Chondrocyte (in vitro differentiated cells): ENCODE measurements at places on chromosomes 11 and 22. TPM values are rescaled to one million over a fixed set of nuclear protein-coding genes. Genes with fewer than 3 reads are reported as not detected.

Gene RAB38
- total RNA-seq: not detected in 3 replicates

Gene RAG1
- total RNA-seq: 1.1 to 1.6 TPM (median 1.3 TPM) in 3 replicates

- no peak overlapping the region for H3K4me3 ChIP-seq
- no peak overlapping the region for H3K27ac ChIP-seq
- no peaks in the 10 kb centered on the region for H3K4me1 ChIP-seq
- peaks cover 22% of the 10 kb centered on the region for H3K27me3 ChIP-seq
- DNase-seq: no peak
These were observed 1344.3 kb downstream of the TBC1D22A start for GRCh38 chr22:48106715-48107259.

GRCh38 chr22:33260498-33260897, 202.3 kb upstream of the SYN3 start:
- no peaks in the 10 kb centered on the region for H3K4me1 ChIP-seq
- no peaks in the 10 kb centered on the region for H3K36me3 ChIP-seq
- peaks cover 8% of the 10 kb centered on the region for H3K27me3 ChIP-seq

GRCh38 chr11:40987776-40988435, 471.5 kb downstream of the LRRC4C start:
- no peaks in the 10 kb centered on the region for H3K4me1 ChIP-seq
- H3K27me3 ChIP-seq: no peaks in the 10 kb centered on the region
- no peak overlapping the region for H3K27ac ChIP-seq
- H3K4me3 ChIP-seq: no peak overlapping the region

DNA sequence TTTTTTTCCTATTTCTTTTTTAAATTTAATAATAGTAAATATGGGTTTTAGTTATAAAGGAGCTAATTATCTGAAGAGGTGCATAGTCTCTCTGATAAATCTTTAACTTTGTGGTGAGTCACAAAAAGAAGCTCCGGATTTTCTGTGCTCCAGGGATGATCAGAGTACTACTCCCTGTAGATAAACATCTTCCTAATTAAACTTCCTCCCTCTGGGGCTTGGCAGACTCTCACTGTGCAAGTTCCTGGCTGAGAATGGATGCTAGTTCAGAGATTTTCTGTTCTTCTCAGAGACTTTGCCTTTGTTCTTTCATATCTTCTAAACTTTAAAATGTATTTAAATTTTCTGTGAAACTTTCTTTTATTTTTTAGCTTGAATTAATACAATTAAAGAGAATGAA, at the start of gene OR10G7:
TSS of gene OR10G7 (minus strand) at position 72 of the 400 bp plus-strand sequence. CDS start 2,324 bp downstream, outside the sequence.
- no peak within 1 kb of the TSS for H3K4me3 ChIP-seq
- H3K27ac ChIP-seq: no peak within 1 kb of the TSS
- peaks cover 9% of the 10 kb centered on the region for H3K27me3 ChIP-seq

GRCh38 chr11:67438158-67438902, 848 bp upstream of the PTPRCAP start:
- no peaks in the 10 kb centered on the region for H3K36me3 ChIP-seq
- peaks cover 28% of the 10 kb centered on the region for H3K4me1 ChIP-seq
- no peak overlapping the region for H3K4me3 ChIP-seq
- H3K27me3 ChIP-seq: no peaks in the 10 kb centered on the region
- DNase-seq: peak; percentile 93
- peak overlapping the region; percentile 17 for H3K27ac ChIP-seq

- H3K4me1 ChIP-seq: peaks cover 24% of the 10 kb centered on the region
- DNase-seq: no peak
- H3K36me3 ChIP-seq: no peaks in the 10 kb centered on the region
- H3K27ac ChIP-seq: no peak overlapping the region
- peaks cover 58% of the 10 kb centered on the region for H3K27me3 ChIP-seq
These were observed 3.2 kb upstream of the RTN4RL2 start for GRCh38 chr11:57456960-57457642.

- no peak overlapping the region for H3K27ac ChIP-seq
- peaks cover 3% of the 10 kb centered on the region for H3K4me1 ChIP-seq
- DNase-seq: no peak
- H3K27me3 ChIP-seq: peaks cover 17% of the 10 kb centered on the region
- no peak overlapping the region for H3K4me3 ChIP-seq
These were observed 27.8 kb upstream of the CD82 start for GRCh38 chr11:44537679-44538078.

- peak overlapping the region; percentile 98 for H3K27ac ChIP-seq
- no peaks in the 10 kb centered on the region for H3K27me3 ChIP-seq
- H3K4me1 ChIP-seq: peaks cover 45% of the 10 kb centered on the region
- peak overlapping the region; percentile 48 for H3K4me3 ChIP-seq
- peaks cover 2% of the 10 kb centered on the region for H3K36me3 ChIP-seq
These were observed 6.2 kb downstream of the PANX1 start for GRCh38 chr11:94134651-94135512.

Gene OR51Q1
- not detected in 3 replicates for total RNA-seq

- no peaks in the 10 kb centered on the region for H3K4me1 ChIP-seq
- no peak overlapping the region for H3K4me3 ChIP-seq
- no peak overlapping the region for H3K27ac ChIP-seq
- peaks cover 15% of the 10 kb centered on the region for H3K36me3 ChIP-seq
- DNase-seq: no peak
- H3K27me3 ChIP-seq: no peaks in the 10 kb centered on the region
These were observed 32.3 kb downstream of the ACO2 start for GRCh38 chr22:41501209-41501608.

DNA sequence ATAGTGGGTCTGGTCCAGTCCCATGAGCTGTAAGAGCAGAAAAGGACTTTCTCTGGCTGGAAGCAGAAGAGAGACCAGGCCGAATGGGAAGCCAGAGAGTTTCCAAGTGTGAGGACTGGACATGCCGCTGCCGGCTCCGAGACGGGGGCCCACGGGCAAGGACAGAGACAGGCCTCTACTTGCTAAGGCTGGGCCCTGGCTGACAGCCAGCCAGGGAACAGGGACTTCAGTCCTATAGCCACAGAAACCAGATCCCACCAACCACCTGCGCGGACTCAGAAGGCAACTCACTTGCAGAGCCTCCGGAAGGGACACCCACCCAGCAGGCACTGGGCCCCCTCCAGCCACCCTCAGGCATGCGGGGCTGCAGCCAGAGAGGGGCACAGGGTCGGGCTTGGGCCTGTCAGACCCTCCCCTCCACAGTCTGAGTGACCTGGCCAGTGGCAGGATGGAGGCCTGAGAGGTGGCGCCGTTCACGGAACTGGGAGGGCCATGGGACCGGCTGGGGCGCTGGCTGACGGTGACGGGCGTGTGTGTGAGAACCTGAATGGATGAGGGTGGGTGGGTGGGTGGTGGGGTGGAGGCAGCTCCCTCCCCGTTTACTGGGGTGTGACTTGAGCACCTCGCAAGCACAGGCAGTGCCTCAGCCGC, 47.8 kb upstream of the A4GALT start:
- DNase-seq: no peak
- H3K27me3 ChIP-seq: no peaks in the 10 kb centered on the region
- H3K36me3 ChIP-seq: no peaks in the 10 kb centered on the region
- H3K4me1 ChIP-seq: peaks cover 30% of the 10 kb centered on the region
- no peak overlapping the region for H3K4me3 ChIP-seq

DNA sequence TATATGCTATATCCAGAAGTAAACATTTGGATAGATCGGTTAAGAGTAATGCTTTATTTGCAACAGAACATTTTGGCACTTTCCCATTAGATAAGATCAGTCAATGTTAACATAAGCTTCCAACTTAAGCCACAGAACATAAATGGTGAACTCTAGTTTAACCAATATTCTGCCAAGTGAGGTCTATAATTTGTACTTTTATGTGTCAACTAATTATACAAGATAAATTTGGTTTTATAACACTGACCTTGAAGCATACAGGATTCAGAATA, 23.5 kb upstream of the BLID start:
- H3K4me3 ChIP-seq: no peak overlapping the region
- no peaks in the 10 kb centered on the region for H3K36me3 ChIP-seq
- no peak overlapping the region for H3K27ac ChIP-seq
- no peaks in the 10 kb centered on the region for H3K27me3 ChIP-seq

Gene SUSD2
- total RNA-seq: 0.34 to 1.00 TPM (median 0.65 TPM) in 3 replicates

DNA sequence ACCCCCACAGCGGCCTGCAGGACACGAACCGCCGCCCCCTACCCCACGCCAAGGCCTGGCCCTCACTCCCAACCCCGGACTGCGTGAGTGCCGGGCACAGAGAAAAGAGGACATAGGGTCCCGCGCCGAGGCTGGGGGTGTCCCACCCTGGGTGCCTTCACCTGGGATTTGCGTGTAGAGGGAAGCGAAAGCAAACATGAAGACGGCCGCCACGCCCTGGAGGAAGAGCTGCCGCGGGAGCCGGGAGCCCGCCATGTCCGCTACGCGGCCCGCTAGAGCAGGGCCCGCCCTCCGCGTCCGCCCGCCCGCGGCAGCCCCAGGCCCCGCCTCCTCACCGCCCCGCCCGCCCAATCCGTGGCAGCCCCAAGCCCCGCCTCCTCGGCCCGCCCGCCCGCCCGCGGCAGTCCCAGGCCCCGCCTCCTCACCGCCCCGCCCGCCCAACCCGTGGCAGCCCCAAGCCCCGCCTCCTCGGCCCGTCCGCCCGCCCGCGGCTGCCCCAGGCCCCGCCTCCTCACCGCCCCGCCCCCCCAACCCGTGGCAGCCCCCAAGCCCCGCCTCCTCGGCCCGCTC, at the start of gene LMF2:
TSS of gene LMF2 (minus strand) at position 282 of the 570 bp plus-strand sequence. CDS start at position 255, 27 bp downstream.
- H3K36me3 ChIP-seq: peaks cover 1% of the 10 kb centered on the region
- H3K27ac ChIP-seq: peak within 1 kb of the TSS; percentile 95
- peak; percentile 93 for DNase-seq
- peaks cover 13% of the 10 kb centered on the region for H3K4me1 ChIP-seq

Gene NPAS4
- total RNA-seq: 0.60 to 1.7 TPM (median 1.2 TPM) in 3 replicates

Gene MS4A7
- not detected in 3 replicates for total RNA-seq

GRCh38 chr11:65170058-65170534, at the start of gene SPDYC:
Gene SPDYC, plus strand, starts transcription at chr11:65170233. Its CDS starts 1,125 bp downstream, at chr11:65171358.
- H3K4me1 ChIP-seq: peaks cover 8% of the 10 kb centered on the region
- no peak within 1 kb of the TSS for H3K4me3 ChIP-seq
- H3K36me3 ChIP-seq: no peaks in the 10 kb centered on the region
- no peak for DNase-seq
- H3K27me3 ChIP-seq: no peaks in the 10 kb centered on the region

GRCh38 chr11:9001736-9002135, 2.1 kb downstream of the NRIP3 start:
- no peaks in the 10 kb centered on the region for H3K27me3 ChIP-seq
- peak overlapping the region; percentile 69 for H3K27ac ChIP-seq
- H3K4me1 ChIP-seq: peaks cover 17% of the 10 kb centered on the region
- no peak overlapping the region for H3K4me3 ChIP-seq

DNA sequence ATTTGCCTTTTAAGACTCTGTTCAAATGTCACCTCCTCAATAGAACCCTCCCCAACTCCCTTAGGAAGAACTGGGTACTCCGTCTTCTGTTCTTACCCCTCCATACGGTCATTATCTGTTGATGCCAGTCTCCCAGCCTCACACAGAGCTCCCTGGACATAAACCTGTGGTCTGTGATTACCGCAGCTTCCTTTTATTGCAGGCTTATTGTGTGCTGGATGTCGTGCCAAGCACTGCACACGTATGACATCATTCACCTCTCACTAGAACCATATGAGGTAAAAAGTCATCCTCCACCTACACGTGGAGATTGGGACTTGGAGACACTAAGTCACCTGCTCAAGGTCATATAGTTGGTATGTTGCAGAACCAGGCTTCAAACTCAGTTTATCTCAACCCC, 15.3 kb downstream of the PTPN5 start:
- no peak for DNase-seq
- peaks cover 26% of the 10 kb centered on the region for H3K27me3 ChIP-seq
- H3K4me1 ChIP-seq: no peaks in the 10 kb centered on the region
- H3K36me3 ChIP-seq: no peaks in the 10 kb centered on the region

GRCh38 chr11:1639666-1640065, 10.1 kb downstream of the KRTAP5-5 start:
- no peak overlapping the region for H3K27ac ChIP-seq
- H3K36me3 ChIP-seq: no peaks in the 10 kb centered on the region

DNA sequence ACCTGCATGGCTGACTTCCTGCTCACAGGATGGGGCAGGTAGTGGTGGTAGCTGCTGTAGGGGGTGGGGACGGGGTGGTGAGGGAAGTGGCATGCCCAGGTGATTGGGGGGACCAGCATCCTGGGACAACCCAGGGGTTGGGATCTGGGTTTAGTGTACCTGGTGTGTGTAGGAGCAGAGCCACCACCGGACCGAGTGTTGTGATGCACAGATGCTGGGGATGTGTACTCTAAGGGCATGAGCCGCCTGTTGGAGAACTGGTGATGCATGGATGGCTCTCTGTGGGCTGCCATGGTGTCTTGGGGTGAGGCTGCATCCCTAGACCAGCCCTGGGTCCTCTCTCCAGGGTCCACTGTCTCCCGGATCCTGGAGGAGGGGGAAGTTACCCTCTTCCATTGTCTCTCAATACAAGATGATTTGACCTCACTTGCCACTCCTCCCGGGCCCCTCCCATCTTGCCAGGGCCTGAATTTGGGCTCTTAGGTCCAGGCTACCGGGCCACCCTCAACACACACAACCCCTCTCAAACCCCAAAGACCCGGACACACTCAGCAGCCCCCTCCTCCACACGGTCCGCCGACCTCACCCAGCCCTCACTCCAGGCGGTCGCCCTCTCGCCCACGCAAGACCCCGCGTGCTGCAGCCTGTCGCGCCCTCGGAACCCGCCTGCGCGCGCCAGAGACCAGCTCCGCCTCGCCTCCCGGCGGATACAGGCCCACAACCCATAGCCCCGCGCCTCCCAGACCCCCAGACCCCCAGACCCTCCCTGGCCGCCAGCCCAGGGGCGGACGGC, 619 bp downstream of the LRRC75B start:
- H3K36me3 ChIP-seq: no peaks in the 10 kb centered on the region
- H3K27me3 ChIP-seq: no peaks in the 10 kb centered on the region
- H3K4me3 ChIP-seq: peak overlapping the region; percentile 80
- DNase-seq: no peak

Gene PRR5
- total RNA-seq: 10.6 to 17.2 TPM (median 15.1 TPM) in 3 replicates

- H3K4me1 ChIP-seq: peaks cover 57% of the 10 kb centered on the region
- peaks cover 4% of the 10 kb centered on the region for H3K27me3 ChIP-seq
- no peak overlapping the region for H3K27ac ChIP-seq
These were observed 2.2 kb downstream of the OR51E1 start for GRCh38 chr11:4645974-4646373.

DNA sequence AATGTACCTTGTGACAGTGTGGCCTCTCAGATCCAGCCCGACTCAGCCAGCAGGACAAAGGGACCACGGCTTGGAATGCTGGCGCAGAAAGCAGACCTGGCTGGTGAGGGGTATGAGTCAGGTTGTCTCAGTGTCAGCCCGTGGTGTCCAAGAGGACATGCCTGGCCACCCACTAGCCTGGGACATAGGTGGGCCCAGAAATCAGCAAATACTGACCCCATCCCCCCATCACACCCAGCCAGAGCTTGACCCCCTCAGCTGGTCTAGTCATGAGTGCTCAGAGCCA, 4.5 kb downstream of the BANF1 start:
- H3K4me1 ChIP-seq: peaks cover 24% of the 10 kb centered on the region
- no peak overlapping the region for H3K27ac ChIP-seq
- H3K27me3 ChIP-seq: no peaks in the 10 kb centered on the region

Gene TSGA10IP
- total RNA-seq: not detected in 3 replicates

DNA sequence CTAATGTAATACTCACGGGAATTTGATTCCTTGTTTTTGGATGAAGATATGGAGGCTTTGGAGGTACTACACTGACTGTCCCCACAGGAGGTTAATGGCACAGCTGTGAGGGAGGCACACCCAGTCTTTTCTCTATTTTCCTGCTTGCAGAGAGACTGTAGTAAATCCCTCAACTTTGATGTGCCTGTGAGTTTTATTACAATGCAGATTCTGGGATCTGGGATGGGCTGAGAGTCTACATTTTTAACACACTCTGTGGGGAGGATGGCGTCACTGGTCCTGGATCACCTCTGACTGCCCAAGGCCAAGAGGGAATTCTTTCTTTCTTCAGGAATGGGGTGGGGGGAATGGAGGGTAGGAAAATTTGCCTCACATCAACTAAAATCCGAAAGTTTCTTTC, 80.2 kb upstream of the NTM start:
- no peaks in the 10 kb centered on the region for H3K4me1 ChIP-seq
- no peak for DNase-seq
- H3K27ac ChIP-seq: no peak overlapping the region
- H3K27me3 ChIP-seq: peaks cover 46% of the 10 kb centered on the region
